ENCODE measurements at places on chromosomes 12 and 14.

GRCh38 chr12:18470251-18470650 is 208.9 kb downstream of the PIK3C2G start:
- no peak for DNase-seq

DNA sequence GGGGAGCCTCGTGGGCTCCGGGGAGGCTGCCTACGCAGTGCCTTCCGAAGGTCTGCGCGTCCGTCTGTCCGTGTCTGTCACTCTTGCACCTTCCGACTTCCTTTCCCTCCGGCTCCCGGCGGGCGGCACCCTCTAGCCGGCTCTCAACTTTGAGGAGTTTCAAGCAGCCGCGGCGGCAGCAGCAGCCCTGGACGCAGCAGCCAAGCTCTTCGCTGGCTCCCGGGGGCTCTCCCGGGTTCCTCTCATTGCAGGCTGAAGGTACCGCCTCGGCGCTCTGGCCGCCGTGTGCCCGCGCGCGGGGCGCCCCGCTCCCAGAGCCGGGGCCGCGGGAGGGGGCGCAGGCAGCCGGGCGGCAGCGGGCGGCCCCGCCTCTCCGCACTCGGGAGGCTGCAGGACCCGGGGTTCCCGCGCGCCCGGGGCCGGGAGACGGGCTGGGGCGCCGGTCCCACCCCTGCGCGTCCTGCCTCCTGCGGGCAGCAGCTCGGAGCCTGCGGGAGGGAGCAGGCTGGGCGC is at the start of the genes AMIGO2 and PCED1B:
TSS of gene AMIGO2 (minus strand) at position 492 of the 513 bp plus-strand sequence. CDS start 957 bp downstream, outside the sequence.
TSS of gene PCED1B (plus strand) at position 154 of the 513 bp plus-strand sequence. CDS start 155,443 bp downstream, outside the sequence.
- peak; percentile 85 for DNase-seq

DNA sequence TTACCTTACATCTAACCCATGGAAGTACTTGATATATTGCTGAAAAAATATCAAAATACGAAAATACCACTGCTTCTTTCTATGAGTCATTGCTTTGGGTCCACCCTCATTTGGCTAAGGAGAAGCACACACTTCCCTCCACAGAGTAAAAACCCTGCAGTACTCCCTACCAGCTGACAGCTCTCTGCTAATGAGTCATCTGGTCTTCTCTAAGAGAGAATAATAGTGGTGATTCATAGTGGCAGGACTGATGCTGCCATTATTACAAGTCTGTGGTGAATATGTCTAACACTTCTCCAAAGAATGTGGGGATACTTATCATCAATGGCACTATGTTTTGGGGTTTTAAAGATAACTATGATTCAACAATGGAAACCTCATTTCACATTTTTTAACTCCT is 90.7 kb downstream of the PPFIA2 start:
- DNase-seq, result peak; percentile 29

GRCh38 chr12:82357845-82358199 is 365 bp downstream of the CCDC59 start:
- DNase-seq, result no peak

DNA sequence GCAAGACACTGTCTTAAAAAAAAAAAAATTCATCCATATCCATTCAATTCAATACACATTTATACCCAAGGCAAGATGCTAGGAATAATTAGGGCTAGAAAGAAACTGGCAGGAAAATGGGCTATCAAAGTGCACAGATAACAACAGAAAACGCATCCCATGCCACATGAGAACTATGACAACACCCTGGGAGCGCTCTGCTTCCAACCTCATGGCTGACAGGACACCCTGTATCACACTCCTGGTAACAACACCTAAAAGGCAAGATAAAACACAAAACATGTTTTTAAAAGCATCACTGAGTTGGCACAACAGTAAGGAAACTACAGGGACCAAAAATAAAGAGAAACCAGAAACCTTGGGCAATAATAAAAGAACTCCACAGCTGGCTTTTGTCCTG is 54.9 kb downstream of the ZFYVE21 start:
- no peak for DNase-seq

DNA sequence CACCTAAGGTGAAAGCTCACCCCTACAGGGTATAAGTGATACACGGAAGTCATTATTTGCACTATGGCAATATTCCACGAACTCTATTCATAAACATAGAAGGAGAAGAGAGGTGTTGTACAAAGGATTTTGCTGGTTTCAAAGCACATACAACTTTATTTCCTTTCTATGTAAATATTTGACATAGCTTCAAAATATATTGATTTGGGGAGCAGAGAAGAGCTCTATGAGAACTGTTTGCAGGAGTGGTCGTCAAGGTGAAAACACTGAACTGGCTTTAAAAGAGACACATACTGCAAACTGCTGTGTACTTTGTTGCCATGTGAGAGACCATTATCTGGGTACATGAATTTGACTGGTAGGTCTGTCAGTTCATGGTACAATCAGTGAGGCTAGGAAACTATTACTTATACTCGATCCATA is 16.7 kb downstream of the CNIH1 start:
- no peak for DNase-seq

DNA sequence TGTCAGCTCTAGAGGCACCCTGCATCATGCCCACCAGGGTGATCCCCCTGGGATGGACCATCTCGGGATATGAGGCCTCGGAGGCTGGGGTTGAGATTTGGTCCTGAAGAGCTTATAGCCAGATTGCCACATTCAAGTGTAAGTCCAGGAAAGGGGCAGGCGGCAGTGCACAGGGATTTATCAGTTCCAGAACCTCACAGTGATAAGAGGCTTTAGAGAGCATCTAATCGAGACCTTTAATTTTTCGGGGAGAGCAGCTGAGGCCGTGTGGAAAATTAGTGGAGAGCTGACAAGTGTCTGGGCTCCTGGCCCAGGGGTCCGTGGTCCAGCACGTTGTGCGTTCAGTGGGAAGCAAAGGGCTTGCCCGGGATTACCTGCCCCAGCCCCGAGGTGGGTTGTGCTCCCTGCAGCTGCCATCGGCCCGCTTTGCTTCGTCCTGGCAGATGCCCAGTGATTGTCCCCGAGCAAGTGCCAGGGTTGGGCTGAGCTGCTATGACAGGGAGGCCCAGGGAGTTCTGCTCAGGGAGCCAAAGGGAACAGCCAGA is 52.1 kb downstream of the C14orf132 start:
- DNase-seq, result no peak

DNA sequence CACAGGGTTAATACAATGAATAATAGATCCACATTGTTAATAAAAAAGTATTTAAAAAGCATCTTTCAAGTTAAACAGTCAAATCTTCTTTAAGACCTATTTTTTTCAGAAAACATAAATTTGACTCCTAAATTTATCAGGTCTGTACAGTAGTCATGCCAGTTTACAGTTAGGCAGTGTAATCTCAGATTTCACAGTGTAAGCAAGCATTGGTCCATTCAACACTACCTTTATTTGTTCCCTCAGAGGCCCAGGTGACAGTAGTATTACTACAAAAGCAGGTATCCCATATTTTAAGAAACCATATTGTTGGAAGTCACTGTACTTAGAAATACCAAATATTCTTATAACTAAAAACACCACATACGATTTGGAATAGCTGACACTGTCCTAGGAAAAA is 6.1 kb downstream of the ATP2B1 start:
- DNase-seq, result no peak

GRCh38 chr12:9364224-9365176 is 156.3 kb upstream of the PZP start:
- DNase-seq, result peak; percentile 71

GRCh38 chr14:95445676-95446075 is 70.8 kb downstream of the SYNE3 start:
- no peak for DNase-seq

DNA sequence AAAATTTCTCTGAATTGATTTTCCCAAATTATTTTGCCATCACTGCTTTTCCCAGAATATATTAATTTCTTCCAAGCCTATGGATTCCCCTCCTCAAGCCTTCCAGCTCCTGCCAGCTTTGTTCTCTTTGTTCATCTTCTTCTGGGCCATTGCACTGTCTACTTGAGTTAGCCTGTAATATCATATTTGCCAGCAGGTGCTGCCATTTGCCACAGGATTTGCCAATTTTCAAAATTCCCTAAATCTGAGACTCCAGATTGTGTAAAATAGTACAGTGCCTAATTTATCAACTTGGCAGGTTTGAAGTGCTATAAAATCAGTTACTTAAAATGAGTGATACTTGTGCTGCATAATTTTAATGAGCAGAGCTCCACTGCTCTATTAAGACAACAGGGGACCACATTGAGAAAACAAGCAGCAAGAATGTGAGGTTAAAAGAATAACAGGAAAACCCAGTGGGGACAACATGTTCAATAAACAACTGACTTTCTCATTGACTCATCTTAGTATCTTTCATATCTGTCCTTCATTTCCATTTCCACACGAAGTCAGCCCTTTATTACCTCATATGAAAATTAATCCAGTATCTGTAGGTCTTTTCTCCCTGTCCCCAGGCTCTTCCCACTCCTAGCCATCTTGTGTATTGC is 84.6 kb upstream of the CCDC196 start:
- no peak for DNase-seq

DNA sequence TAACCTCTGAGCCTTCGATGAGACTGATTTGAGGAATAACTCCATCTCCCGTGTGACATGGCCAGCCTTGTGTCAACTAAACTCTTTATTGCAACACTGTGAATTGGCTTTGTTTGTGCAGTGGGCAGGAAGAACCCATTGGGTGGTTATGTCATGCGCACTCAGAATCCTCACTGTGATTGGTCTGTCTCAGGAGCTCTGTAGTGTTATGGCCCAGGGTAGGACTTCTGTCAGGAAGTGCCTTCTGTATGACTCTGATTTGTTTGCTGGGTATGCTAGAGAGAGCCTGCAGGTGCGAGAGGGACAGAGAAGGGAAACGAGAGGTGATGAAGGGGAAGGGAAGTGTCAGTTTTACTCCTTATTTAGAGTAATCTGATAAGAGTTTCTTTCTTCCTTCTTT is 71.5 kb upstream of the DCD start:
- DNase-seq, result no peak

GRCh38 chr14:20522332-20522731 is 17.0 kb downstream of the RNASE10 start:
- no peak for DNase-seq

DNA sequence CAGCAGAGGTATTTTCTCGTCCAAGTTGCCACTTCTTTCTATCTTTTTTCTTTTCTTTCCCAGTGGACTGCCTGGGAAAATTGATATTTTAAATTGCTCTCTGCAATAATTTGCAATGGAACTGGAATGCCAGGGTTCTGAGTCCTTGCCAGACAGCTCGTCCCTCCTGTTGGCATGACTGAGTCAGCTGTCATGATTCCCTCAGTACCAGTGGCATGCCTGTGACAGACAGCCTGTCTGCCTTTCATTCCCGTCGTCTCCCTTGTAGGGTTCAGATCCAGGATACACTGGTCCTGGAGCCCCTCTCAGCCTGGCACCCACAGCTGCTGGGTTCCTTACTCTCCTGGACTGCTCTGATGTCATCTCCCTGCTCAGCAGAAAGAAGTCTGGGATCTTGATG is 84.8 kb downstream of the PTPN11 start:
- DNase-seq, result no peak

Data from activated CD4-positive, alpha-beta T cell treated with anti-CD3 and anti-CD28 coated beads for 36 hours (primary cell).